ENCODE measurements at places on chromosomes 7 and 10. TPM values are rescaled to one million over a fixed set of nuclear protein-coding genes. Genes with fewer than 3 reads are reported as not detected.

The CALD1 gene
- total RNA-seq, result 218 TPM

GRCh38 chr10:80462981-80463741, 9.1 kb downstream of the TSPAN14 start:
- no peak for DNase-seq

- no peak for DNase-seq
Observed at GRCh38 chr10:47133871-47134570, 166.0 kb upstream of the GDF10 start.

The KEL gene
- 0.28 TPM for total RNA-seq

The SFRP5 gene
- total RNA-seq, result 0.31 TPM

- DNase-seq, result no peak
Observed at GRCh38 chr7:46671108-46671769, 750.2 kb upstream of the IGFBP3 start.

DNA sequence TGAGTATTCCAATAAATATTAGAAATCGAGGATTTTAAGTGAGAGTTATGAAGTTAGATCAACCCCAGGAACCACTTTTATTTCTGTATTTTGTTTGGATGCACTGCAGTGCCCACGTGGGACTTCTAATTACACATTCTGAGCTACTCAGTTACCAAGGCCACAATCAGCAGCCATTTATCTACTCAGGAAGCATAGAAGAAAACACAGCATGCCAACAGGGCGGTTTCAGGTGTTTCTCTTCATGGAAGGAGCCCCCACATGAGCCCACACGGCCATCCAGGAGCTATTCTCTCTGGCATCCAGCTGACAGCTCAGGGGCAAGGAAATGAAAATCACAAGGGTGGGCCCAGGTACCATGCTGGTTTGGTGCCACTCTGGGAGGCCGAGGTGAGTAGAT, 266.5 kb upstream of the MKLN1 start:
- no peak for DNase-seq

DNA sequence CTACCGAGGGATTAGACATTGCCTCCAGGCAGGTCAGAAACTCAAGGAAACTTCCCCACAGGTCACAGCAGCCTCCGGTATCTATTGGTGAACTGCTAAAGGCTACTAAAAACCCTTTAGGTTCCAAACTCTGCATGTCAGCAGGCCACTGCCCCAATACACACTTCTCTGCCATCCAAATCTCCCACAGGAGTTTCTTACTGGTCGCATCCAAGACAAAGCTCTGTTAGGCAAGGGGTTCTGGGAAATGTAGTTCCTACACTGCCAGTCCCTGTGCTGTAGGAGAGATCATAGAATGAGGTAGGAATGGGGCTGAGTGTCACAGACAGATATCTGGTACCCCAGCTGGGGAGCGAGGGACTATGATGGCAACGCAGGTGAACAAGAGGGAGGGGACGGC, 757.0 kb upstream of the C7orf33 start:
- DNase-seq, result no peak

DNA sequence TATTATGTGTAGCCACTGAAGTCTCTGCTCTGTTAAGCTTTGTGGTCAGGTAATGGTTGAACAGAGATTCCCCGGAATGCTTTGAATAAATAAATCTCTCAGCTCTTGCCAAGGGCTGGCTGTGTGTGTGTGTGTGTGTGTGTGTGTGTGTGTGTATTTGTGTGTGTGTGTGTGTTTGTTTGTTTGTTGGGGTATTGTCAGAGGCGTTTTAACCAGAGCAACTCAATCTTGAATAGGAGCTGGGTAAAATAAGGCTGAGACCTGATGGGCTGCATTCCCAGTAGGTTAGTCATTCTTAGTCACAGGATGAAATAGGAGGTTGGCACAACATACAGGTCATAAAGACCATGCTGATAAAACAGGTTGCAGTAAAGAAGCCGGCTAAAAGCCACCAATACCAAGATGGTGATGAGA, 256.2 kb upstream of the CACNA2D1 start:
- DNase-seq, result no peak

DNA sequence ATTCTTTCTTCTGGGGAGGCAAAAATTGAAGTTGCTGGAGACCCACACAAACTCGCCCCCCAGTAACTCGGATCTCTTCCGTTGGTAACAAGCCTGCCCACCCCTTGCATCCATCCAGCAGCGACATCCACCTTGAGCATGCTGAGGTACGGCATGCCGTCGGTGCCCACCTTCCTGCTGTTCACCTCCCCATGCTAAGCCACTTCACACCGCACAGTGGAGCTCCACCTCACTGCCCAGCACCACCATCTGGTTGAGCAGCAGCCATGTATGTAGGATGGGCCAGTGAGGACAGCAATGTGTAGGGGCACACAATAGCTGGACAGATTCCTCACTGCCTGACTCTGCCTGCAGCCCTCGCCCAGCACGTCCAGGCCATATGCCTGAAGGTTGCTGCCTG, 138.1 kb upstream of the ZNF92 start:
- DNase-seq, result no peak

The EBLN1 gene
- not detected for total RNA-seq

DNA sequence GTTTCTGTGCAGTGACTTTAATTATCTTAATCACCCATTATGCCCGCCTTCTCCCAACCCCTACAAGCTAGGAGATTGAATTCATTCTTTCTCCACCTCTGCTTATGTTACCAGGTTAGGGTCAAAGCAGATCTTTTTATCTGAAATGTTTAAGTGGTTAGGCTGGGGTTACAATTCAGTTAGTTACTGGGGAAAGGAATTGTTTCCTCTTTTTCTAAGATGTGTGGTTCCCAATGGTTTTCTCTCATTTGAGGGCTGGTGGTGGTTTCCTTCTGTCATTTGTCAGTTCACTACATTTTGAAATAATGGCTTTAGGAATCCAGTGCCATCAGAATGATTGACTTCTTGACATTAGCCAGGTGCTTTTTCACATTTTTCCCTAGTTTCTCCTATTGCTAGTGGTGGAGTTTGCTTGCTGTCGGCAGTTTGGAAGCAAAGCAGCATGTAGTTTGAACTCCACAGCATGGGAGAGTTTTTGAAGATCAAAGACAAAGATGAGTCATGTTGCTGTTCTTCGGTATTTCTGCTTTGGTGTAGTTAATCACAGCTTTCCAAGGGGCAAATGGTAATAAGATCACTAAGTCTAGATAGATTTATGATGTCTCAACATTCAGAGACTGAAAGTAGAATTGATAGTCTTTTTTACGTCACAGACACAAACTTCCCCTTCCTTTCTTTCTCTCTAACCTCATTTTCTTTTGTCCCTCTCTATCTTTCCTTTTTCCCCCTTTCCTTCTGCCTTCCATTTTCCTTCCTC, 168.2 kb downstream of the SND1 start:
- DNase-seq, result peak; percentile 42

The TMUB1 gene
- total RNA-seq, result 36.9 TPM

The TFEC gene
- 14.4 TPM for total RNA-seq

DNA sequence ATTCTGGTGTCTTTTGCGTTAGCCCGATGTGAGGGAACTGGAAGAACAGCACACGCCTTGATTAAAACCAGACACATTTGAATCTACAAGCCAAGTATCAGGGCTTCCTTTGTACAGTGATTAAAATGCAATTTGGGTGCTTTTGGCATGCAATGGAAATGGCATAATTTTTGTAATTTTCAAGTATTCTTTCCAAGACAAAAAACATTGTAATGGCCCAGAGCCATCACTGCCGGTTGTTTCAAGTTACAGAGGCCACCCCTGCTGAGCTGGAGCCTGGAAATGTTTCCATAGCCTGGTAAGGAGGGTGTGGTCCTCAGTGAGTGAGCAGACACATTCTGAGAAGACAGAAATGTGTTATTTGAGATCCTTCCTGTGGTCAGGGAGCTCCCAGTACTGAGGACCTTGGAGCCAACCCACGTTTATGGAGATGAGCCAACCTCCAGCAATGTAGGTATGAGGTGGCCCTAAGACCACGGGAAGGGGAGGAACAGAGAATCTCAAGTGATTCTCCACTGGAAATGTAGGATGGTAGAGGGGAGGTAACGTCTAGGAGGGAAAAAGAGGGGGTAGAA, 20.9 kb downstream of the TEX36 start:
- DNase-seq, result no peak

The CNTNAP2 gene
- total RNA-seq, result 0.13 TPM

Measured in kidney (tissue), 22 donors.